ENCODE measurements at places on chromosomes 3 and 15.
A peak's percentile ranks its signal among the peaks of the same experiment; 100 is the strongest.

- no peak for DNase-seq
Measured at GRCh38 chr15:25708391-25708790, 154.7 kb downstream of the ATP10A start.

DNA sequence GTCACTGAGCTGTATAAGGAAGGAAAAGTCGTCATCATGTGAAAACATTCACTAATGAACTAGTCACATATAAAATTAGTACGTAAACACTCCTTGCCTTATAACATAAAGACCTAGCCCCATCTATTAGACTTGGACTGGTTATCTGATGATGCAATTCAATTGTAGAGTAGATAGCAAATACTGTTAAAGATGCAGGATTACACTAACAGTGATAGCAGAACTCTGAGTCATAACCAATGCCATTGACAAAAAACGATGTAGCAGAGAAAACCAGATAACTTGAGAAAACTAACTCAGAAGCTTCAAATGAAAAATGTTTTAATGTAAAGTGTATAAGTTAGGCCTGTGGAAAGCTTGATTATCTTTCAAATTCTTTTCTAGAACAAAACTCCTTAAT lies 132.2 kb downstream of the WDR72 start:
- DNase-seq = no peak

DNA sequence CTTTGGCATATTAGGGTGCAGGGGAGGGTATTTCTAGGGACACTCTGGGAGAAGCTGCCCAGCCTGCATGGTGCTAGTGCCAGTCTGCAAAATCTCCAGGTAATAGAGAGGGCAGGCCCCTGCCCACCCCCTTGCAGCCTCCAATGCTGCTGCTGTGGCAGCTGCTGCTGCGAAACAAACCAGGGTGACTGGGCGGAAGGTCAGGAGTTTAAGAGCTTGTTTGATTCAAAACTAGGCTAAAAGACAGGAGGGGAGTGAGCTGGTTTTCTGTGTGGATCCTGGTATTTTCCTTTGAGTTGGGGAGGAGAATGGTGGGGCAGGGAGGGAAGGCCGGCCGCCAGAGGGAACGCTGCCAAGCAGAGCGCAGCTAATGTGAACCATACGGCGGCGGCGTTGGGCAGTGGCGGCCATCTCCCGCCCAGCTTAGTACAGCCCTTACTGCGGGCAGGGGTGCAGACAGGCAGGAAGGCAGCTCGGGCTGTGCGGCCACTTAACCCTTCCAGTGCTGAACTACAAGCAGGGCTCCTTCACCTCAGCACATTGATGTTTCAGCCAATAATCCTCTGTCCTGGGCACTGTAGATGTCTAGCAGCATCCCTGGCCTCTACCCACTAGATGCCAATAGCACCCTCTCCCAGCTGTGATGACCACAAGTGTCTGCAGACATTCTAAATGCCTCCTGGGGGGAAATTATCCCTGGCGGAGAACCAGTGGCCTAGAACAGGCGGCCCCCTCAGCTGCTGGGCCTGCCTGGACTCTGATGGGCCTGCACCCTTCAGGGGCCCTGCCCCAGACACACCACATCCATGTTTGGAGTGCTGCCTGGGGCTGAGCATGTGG lies 125.7 kb downstream of the EEFSEC start:
- DNase-seq = no peak

- no peak for DNase-seq
Measured at GRCh38 chr3:79139395-79140068, 628.3 kb downstream of the ROBO1 start.

- no peak for DNase-seq
Measured at GRCh38 chr3:38111201-38111600, 25.7 kb downstream of the ACAA1 start.

DNA sequence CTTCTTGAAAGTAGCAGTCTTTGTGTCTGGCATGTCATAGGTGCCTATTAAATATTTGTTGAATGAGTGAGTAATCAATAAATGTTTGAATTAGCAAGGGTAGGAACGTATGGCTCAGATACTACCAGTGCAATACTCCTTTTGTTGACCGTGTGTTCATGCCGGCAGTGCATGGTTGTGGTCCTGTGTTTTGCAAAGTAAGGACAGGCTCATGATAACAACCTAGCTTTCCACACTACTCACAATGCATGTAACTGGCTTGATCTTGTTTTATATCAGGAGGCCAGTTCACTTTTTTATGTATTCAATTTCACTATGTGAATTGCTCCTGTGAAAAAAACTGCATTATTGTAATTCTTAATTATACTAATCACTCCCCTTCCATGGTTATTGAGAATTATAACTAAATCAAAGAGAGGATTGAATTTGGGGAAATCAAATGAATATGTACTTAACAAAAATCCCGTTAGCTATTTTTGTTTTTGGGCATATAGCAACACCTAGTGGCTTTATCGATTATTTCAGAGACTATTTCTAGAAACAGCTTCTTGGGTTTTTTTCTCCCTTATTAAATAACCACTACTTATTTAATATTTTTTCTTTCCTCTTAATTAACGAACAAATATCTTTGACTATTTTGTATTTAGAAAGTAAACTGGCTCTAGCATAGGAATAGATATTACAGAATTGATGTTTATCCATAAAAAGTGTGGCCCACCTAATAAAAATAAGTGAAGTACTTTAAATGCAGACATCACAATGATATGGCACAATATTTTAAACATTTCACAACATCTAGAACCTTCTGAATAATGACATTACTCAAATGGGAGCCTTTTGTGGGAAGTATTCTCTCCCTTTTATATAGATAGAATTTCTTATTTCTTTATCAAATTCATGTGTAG lies 218.5 kb downstream of the BBX start:
- no peak for DNase-seq

DNA sequence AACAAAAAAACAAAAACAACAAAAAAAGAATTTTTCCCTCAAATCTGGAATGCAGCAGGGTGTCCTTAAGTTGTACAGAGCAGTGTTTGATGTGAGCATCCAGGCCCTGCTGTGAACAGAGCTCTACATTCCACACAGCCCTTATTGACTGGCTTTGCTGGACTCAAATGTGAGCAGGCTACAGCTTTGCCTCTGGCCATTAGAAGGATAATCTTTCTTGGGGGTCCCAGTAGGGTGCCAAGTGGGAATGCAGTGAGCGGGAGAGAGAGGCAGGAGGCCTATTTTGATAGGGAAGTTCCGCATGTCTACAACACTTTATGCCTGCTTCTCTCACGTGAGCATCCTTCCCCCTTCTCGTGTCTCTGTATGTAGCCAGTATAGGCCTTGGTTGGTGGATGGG lies 34.4 kb upstream of the TPRG1 start:
- DNase-seq = no peak

DNA sequence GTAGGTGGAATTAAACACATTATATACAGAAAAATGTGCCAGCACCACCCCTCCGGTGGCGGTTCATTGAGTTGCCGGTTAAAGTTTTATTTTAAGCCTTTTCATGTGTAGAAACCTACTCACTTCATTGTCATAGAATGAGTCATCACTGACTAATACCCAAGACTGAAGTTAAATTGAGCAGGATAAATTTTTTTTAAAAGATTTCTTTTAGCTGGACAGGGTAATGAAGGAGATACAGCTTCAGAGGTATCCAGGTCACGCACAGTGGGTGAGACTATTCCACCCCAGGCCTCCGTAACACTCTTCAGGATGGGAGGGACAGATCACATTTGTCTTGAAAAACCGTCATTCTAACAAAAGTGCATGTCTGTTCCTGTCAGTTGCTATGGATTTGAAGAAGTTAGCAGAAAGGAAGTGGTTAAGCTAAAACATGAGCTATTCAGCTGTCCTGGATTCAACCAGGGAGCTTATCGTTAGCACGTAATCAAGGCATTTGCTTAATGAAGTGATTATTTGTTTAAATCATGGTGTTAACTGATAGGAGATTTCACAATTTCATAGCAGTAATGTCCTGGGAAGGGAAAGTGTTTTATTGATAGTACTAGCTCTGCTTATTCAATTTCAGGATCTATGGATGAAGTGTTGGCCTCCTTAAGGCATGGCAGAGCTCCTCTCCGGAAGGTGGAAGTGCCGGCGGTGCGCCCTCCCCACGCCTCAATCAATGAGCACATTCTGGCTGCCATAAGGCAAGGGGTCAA lies 23.4 kb downstream of the WHAMM start:
- DNase-seq = peak; percentile 39

GRCh38 chr15:54836052-54836795 lies 360.5 kb downstream of the RSL24D1 start:
- DNase-seq = no peak

GRCh38 chr3:43036621-43037423 lies 57.7 kb downstream of the GASK1A start:
- no peak for DNase-seq

- no peak for DNase-seq
Measured at GRCh38 chr3:131786386-131786785, 248.4 kb downstream of the CPNE4 start.

GRCh38 chr15:78968539-78969271 lies 23.9 kb upstream of the CTSH start:
- no peak for DNase-seq

DNA sequence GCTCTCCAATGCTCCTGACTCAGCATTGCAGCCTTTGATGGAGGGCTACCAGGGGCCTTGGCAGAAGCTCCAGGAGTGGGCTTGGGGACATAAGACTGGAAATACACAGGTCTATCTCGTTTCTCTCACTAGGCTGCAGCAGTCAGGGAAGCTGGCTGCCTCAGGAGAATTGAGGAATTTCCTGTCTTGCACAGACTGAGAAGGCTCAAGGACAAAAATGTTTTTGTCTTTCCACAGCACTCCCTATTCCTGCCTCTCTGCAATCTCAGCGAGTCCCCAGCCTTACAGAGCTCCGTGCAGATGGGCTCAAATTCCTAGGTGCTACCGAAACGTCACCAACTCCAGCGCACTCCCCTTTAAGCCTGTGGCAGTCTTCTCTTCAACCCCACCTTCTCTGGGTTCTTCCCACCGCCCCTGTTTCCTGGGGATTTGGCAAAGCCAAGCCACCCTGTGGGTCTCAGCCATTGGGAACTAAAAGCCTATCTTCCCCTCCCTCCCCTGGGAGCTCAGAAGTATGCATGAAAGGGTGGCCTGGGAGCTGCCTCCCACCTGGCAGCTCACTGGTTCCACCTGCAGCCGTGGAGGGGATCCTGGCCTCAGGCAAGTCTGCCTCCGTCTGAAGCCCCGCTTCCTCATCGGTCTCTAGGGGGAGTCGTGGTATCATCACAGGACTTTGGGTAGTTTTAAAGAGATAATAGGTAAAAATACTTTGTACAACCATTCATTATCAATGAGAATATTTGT lies 322.6 kb upstream of the FRG2C start:
- no peak for DNase-seq

GRCh38 chr15:80999623-81000036 lies 1.1 kb upstream of the TLNRD1 start:
- peak; percentile 56 for DNase-seq

DNA sequence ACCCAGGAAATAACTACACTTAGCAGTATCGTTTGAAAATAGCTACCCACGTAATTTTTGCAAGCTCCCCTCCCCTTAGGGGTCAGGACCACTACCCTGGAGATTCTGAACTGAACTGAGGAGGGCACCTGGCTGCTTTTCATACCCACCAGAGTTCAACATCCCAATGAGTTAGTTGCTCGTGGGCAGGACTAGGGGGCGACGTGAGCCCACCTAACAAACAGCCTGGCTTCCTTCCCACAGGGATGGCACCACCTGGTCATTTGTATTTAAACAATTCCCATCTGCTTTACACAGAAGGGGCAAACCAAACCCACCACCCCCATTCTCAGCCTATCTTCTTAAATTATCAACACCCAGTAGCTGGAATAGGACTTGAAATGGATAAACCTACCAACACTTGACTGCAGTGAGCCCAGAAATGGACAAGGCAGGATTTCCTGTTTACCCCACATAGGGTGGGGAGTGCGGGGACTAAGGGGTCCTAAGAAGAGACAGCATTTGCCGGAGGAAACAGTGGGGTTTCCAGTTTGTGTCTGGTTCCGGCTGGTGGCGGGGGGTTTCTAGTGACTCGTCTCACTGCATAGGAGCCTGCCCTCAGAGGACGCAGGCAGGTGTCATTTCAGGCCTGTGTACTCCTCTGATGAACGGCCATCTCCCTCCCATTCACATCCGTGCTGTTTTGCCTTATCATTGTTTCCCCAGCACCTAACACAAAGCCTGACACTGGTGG lies 11.6 kb upstream of the VGLL4 start:
- DNase-seq = no peak

DNA sequence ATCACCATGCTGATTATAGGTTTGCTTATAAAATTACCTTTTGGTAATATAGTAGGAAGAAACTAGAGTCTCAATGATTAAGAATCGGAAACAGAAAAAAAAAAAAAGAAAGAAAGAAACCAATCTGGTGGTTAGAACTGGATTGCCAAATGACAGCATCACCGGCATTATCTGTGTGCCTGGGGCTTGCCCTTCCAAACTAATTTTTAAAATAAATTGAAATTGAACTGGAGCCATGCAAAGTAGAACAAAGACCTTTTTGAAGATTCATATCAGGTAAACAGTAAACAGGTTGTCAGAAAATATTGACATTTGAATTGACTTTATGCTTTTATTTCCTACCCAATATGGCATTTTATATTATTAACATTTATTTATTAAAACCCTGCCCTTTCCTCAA lies 11.2 kb upstream of the CPB1 start:
- DNase-seq = no peak

- DNase-seq = no peak
Measured at GRCh38 chr3:69999140-70000027, at the start of gene SAMMSON. Gene SAMMSON, plus strand, starts transcription at chr3:69999733.

- DNase-seq = no peak
Measured at GRCh38 chr15:52397118-52397517, 101.5 kb upstream of the MYO5C start.

DNA sequence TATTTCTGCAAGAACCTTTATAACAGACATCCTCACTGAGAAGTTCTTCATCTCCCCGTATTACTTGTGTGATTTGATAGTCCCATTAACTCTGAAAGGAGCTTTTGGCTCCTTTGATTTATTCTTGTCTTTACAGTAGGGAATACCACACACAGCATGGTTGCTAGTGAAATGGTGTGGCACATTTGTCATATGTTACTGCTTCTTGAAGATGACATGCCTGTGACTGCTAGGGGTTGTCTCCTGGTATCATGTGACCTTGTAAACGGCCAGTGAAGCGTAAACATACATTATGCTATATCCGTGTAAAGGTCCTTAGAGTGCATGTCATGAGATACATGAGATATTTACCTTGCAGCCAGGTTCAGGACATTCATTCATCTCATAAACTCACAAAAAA lies 197.9 kb downstream of the RYR3 start:
- DNase-seq = no peak

- no peak for DNase-seq
Measured at GRCh38 chr15:78950902-78951840, 6.3 kb upstream of the CTSH start.

DNA sequence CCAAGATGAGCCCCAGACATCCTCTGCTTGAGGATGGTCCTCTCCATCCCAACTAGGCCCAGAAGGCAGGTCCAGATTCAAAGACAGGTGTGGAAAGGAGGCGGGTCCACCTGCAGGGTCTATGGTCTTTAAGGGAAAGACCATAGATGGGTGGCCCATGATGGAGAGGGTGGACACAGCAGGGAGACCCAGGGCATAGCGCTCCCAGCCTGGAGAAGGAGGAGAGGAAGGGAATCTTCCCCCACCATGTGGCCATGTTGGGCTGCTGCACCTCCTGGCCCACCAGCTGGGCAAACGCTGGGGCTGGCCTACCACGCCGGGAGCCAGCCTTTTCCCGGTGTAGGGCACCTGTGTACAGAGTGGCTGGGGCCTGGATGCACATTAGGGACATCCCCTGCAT lies 265.2 kb upstream of the TLE3 start:
- DNase-seq = no peak
